Lung microvascular endothelial cell (primary cell): ENCODE measurements at places on chromosomes 1 and 21. TPM values are rescaled to one million over a fixed set of nuclear protein-coding genes. Genes with fewer than 3 reads are reported as not detected.

DNA sequence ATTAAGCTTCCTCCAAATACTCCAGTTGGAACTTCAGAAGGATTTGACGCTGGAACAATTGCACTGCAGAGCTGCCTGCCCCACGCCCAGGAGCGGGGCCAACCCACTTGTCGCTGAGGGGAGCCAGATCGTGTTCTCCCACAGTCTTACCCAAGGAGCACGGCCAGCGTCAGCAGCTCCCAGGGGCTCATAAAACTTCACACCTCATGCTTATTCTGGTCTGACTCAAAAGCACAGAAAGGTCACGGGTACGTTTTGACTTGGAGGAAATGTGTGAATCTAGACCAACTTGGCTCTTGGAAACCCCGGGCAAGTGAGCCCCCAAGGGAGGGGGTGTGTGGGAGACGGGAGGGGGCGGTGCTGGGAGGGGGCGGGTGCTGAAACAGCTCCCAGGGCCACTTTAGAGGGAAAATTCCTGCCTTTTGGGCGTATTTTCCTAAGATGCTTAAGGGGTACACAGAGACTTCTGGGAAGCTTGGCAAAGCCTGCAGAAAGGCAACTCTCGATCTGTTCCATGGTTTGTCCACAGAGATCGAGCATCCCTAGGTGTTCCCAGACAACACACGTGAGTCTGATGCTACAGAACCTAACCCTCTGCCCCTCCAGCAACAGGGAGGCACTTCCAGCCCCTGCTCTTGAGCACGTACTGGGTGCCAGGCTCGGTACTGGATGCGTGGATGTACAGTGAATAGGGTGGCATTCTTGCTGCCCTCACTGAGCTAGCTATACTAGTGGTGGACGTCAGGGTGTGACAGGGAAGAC lies 98.9 kb downstream of the DHRS3 start:
- peak; percentile 40 for DNase-seq

- DNase-seq = peak; percentile 71
Measured at GRCh38 chr1:183515002-183515689, 42.8 kb downstream of the SMG7 start.

DNA sequence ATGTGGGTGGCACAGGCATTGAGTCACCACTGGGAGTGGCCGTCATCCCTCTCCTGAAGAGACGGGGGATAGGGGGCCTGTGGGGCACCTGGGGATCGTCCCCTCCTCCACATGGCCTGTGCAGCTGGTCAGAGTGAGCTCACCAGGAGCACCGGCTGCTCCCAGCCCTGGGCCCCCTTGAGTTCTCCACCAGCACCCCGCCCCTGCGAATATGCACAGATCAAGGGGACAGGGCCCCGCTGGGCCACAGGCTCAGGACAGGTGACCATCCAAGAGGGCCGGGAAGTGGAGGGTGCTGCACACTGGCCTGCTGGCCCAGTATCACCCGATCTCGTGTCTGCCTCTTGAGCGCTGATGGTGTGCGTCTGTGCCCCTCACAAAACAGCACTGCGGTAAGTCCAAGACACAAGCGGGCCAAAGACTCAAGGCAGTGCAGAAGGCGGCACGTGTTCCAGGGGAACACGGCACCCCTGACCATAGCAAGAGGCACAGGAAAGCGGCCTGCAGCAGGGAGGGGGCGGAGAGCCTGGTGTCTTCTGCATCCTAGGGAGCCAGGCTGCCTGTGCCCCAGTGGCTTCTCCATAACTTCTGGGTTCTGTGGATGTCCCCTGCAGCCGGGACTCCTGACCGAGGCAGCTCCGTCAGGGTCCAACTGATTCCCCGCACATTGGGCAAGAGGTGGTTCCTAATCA lies 18.1 kb upstream of the TSPEAR start:
- no peak for DNase-seq

DNA sequence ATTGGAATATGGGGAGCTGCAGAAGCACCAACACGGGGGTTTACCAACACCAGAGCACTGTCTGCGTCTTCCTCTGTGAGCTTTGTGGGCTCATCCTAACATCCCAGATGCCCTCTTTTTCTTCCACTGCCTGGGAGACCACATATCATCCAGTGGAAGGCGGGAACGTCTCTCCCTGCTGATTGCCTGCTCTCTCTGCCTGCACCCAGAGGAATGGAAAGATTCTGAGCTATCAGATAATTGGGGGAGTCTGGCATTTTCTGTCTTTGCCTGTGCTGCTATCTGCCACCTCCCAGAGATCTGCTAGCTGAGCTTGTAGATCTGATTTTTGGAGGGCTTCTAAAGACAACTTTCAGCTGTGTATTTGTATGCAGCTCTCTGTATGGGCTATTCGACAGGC lies 166.2 kb upstream of the PLXNA2 start:
- no peak for DNase-seq

DNA sequence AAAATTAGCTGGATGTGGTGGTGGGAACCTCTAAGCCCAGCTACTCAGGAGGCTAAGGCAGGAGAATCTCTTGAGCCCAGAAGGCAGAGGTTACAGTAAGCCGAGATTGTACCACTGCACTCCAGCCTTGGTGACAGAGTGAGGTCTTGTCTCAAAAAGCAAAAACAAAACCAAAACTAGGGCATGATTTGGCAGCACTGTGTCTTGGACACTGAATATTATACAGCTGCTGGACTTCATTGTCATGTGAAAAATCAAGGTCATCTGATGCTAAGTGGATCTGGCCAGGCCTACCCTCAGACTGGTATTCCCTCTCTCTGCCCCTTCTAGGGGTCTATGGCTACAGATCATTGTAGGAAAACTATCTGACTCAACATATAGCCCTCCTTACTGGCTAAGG lies 55.2 kb upstream of the MRPS6 start:
- no peak for DNase-seq

DNA sequence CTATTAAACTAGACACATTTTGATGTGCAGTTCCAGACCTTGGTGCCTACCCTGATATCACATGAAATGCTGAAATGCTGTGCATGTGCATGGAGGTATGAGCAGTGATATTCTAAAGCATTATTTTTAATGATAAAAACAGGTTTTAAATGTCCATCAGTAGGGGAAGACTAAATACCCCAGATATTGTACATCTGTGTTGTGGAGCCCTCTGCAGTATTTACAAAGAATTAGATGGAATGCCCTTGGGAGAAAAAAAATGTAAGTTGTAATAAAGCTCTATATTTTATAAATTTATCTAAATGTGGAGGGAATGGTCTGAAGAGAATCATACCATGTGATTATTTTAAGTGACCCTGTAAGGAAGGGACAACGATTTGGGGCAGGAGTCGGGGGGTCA lies 39.1 kb upstream of the IGSF5 start:
- DNase-seq = no peak

- no peak for DNase-seq
Measured at GRCh38 chr1:181206979-181207790, 118.7 kb downstream of the IER5 start.

DNA sequence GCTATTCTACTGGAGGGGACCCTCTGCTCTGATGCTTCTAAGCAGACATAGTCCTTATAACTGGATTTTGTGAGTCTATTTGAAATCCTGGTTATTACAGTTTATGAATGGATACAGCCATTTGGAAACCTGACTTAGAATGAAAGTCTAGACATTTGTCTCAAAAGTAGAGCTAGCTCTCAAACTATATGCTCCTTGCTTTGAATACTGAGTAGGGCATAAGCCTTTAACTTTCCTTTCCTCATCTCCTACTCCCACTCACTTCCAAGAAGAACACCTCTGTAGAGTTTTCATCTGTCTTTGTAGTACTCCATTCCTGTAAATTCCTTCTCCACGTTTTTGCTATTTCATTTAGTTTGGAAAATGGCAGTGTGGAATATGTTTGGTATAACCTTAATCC lies 9.0 kb upstream of the ARID1A start:
- DNase-seq = no peak

DNA sequence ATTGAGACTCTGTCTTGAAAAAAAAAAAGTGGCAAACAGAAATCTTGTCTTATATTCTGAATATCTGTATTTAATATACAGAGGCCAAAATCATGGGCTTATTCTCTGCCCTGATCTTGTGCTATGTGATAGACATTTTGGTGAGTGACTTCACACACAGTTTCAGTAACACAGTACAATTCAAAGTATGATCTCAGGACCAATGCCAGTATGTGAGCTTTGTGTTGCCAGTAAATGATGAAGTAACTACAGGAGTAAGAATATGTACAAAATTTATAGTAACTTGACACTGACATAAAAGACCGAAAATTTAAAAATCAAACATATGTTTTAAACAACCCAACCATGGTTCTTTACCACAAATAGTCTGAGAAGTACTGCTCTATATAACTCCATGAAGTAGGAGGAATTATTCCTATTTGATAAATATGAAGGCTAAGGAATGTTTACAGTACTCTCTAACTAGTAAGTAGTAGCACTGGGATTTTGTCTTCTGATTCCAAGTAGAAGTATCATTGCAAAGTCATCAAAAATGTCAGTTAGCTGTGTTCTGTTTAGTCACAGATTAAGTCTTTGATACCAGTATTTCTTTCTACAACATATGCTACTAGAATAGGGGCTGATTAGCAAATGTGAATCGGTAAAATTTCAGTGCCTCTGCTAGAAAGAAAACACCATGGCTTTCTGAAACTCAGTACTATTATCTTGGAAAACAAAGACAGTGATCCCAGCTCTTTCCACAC lies 25.3 kb downstream of the DPH5 start:
- no peak for DNase-seq

DNA sequence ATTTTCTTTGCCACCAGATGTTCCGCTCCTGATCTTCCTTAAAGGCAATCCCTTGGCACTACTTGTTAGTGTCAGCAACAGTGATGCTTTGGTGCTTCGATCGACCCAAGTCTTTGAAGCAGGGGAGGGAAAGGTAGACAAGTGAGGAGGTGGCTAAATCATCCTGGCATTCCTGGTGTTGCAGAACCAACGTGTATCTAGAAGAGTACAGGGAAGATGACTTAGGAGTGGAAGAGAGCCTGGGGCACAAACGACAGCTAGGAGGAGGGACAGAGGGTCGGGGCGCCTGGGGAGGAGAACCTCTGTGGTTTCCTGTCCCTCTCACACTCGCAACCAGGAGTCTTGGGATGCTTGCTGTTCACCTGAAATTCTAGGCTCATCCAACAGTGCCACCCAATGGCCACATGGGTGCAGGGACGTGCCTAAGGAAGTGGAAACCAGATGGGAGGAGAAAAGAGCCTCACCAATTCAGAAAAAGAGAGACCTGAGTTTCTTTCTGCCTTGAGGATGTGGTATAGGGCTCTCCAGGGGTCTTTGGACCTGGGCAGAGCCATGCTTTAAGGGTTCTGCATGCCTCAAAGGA lies 9.5 kb upstream of the KCNA2 start:
- peak; percentile 56 for DNase-seq

DNA sequence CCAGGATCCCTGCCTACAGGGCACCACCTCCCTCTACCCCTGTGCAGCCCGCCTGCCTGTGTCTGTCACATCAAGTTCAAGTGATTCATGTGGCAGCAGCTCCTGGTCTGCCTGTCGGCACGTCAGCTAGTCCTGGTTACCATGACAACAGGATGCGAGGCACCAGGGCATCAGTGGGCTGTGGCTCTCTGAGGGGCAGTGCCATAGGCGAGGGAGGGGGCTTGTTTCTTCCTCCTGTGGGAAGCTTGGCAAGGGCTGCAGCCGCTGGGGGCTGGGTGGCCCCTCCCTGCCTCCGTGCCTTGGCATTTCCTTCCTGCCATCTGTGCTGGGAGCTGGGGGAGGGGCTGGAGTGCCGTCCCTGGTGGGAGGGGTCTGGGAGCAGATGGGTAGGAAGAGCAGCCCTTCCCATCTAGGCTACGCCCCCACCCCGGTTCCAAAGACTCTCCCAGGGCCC lies 43.1 kb downstream of the FOXO6 start:
- peak; percentile 50 for DNase-seq

Gene TRIM58
- under 0.01 and 0.22 TPM in 2 replicates for total RNA-seq

Gene CD1E
- total RNA-seq = not detected in 2 replicates

Gene UBL4B
- total RNA-seq = not detected in 2 replicates

Gene KISS1
- 0.22 and 0.40 TPM in 2 replicates for total RNA-seq
